H54 (cell line): ENCODE measurements at places on chromosomes 5 and 9.
A peak's percentile ranks its signal among the peaks of the same experiment; 100 is the strongest.

- no peak for DNase-seq
These were observed at the start of gene PLPP7 for GRCh38 chr9:131289301-131290035. PLPP7 (plus strand) TSS chr9:131289723; CDS start chr9:131289998, 275 bp downstream.

DNA sequence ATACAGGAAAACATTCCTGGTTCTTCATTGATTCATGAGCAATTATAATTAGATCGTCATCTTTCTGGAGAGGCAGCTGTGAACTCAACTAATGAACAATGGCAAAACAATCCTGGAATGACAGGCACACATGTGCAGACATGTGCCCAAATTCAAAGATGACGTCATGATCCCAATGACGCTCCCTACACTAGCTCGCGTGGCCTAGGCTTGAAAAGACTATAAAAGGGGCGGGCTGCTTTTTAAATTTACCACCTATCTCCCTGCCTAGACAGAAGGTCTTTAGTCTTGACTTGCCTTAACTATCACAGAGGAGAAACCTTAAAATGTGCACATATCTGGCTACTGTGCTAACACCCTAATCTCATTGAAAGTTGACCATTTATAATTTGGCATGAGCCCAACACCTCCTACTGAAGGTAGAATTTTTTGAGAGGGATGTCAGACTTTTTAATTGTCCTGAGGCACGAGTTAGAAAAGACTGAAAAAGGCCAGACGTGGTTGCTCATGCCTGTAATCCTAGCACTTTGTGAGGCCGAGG is 88.2 kb downstream of the PRRT1B start:
- no peak for DNase-seq

DNA sequence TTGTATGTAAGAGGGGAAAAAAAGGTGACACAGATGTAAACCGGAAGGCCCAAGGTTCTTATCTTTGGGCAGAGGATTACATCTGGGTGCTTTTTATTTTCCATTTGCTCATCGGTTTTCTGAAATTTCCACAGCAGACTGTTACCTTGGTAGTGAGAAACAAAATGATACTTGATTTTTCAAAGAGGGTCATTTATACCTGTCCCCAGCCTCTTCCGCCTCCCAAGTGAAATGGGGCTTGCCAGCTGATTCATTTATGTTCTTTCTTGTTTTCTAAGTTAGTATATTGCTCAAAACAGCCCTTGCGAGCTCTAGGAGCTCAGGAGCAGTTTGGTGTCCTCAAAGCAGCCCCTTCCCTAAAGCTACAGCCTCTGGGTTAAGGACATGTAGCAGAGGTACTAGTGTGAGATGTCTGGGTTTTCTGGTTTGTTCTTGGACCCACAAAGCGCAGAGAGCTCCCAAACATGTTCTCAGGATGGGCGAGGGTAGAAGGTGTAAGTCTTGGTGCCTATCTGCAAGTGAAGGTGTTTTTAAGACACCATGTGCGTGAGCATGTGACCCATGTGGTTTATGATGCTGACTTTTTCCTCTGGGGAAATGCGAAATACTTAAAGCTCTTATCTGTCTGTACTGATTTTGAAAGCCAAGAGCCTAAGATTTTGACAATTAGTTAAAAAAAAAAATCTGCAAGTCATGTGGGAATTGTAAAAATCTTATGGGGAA is 38.3 kb downstream of the DAPK1 start:
- no peak for DNase-seq

DNA sequence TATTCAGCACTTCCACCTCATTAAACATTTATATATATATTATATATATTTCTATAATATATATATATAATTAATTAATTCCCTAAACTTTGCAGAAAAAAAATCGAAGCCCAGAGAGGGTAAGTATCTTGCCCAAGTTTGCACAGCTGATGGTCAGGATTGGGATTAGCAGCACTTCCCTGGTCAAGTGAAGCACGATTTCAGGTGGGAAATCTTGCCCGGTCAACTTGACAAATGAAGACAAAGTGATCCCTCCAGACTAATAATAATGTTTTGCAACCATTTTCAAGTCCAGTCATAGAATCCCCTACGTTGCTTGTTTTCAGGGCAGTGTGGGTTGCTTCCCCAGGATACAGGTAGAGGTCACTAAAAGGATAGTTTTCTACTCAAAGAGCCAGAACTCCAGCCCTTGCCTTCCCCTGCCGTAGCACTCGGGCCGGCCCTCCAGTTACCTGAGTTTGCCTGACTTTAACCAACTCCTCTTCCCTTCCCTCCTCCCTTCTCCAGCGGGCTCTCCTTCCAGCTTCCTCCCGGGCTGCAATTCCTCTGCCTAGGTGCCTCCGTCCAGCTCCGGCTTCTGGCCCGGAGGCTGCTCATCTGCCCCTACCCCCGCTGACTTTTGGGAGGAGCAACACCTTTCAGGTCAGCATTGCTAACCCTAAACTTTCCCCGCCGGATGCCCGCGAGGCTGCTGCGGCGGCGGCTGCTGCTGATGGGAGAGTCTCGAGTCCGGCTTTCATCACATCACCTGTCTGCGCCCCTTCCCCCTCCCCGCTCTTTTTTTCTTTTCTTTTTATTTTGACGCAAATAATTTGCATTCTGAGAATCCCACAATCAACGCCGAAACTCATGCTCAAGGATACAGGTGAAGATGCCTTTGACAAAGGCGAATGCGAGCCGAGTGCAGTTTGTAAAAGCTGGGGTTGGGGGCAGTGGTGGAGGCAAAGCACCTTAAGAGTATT is 930 bp downstream of the PRLR start:
- no peak for DNase-seq

GRCh38 chr5:33272288-33272687 is 168.5 kb upstream of the TARS1 start:
- peak; percentile 35 for DNase-seq

DNA sequence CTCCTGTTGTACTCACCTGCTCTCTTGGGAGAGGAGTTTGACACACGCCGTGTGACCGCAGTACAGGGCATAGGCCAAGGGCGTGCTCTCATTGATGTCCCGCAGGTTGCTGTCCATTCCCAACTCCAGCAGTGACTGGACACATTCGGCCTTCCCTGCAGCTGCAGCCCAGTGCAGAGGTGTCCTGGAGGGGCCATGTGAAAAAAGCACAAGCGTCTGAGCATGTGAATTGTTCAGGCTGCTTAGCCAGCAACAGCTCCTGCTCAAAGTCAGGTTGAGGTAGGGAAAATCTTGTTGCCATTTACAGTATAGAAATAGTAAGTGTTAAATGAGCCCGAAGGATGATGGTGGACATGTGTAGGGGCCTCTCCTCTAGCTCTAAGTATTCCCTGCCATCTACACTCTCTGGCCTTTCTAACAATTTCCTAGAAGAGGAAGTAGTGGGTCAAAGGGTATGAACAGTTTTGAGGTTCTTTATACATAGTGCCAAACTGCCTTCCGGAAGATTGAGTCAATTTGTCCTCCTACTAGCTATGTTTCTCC is 116.5 kb downstream of the ANKRD55 start:
- DNase-seq, result no peak

DNA sequence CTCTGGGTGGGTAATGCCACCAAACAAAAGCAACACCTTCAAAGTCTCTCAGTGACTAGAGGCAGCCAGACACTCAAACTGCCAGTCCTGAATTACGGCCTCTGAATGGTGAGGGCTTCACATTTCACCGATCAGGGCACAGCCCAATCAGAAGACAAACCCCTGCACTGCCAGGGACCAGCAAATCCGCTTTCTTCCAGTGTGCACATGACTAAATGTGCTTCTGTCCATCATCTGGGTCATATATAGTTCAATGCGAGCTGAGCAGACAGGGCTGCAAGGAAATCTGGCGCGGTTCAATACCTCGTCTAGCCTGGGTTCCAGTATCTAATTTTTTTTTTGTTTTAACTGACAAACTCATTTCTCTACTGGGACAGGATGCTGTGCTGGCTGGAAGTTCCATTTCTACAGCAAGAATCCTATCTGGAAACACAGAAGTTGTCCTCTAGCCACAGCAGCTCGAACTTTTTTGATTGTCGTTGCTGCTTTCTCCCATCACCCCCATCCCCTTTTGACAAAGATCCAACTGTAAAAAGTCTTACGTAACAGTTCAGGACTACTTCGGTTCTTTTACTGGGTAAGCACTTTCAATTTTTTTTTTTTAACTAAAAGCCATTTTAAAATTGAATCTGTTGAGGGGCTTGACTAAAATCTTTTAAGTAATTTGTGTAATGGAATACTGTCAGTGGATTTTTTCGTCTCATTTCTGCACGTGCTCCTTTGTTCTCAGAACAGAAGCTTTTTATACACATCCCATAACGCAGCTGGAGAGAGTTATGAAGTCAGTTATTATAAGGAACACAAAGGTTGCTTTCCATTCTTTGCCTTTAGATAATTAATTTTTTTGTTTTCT is 112.7 kb downstream of the NR6A1 start:
- DNase-seq, result peak; percentile 88

- DNase-seq, result no peak
These were observed 3.6 kb downstream of the CEP78 start for GRCh38 chr9:78239506-78239905.

DNA sequence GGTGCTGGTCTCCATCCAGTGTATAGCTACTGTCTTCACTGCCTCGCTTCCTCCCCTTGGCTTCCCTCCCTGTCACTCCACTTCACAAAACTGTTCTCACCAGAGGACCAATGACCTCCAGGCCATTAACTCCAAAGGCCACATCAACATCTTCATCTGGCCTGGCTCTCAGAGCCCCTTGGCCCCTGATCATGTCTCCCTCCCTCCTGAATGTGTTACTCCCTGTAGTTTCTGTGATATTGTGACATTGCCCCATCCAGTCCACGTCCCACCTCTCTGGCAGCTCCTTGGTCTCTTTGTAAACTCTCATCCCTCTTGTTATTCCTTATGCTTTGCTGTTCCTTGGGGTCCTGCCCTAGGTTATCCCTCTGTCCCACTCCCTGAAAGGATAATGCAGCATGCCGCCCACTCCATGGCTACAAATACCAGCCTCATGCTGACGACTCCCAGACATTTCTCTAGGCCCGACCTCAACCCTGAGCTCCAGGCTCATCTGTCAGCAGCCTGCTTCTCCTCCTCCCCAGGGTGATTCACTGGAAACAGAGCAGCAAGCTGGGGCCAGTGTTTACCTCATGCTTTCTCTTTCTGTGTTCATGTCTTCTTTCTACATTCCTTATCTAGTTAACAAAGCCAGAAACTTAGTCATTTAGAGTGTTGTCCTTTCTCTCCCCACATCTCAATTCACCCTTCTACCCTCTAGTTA is 312.2 kb downstream of the SPOCK1 start:
- no peak for DNase-seq

DNA sequence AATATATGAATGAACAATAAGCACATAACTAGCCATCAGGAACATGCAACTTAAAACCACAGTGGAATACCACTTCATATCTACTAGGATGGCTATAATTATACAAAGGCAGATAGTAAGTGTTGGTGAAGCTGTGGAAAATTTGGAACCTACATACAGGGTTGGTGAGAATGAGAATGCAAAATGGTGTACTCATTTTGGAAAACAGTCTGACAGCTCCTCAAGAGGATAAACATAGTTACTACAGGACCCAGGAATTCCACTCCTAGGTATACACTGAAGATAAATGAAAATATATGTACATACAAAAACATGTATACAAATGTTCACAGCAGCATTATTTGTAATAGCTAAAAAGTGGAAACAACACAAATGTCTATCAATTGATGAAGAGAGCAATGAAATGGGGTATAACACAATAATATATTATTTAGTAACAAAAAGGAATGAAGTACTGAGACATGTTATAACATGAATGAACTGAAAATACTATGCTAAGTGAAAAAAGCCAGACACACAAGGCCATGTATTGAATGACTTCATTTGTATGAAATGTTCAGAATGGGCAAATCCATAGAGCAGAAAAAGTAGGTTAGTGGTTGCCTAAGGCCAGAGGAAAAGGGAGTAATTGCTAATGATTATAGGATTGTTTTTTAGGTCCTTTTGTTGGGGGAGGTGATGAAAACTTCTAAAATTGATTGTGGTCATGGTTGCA is 31.2 kb upstream of the CDK5RAP2 start:
- DNase-seq, result no peak

GRCh38 chr5:13783726-13784125 is 160.8 kb downstream of the DNAH5 start:
- DNase-seq, result no peak

DNA sequence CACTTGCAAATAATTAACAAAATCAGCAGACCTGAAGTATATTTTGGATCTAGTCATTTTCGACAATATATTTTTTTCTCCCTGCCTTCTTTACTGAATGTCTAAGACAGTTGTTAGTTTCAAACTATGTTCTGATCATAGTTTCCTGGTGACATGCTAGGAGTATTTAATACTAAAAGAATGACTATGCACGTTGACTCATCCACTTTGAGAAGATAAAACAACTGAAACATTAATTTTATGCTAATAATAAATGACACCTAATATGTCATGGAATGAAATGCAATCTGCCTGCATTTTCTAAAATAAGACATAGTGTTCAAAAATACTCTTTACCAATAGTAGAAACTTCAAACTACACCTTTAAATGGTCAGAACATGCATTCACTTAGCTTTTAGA is 2123.7 kb upstream of the C9orf72 start:
- no peak for DNase-seq

GRCh38 chr5:37190592-37190991 is 58.6 kb downstream of the CPLANE1 start:
- no peak for DNase-seq

DNA sequence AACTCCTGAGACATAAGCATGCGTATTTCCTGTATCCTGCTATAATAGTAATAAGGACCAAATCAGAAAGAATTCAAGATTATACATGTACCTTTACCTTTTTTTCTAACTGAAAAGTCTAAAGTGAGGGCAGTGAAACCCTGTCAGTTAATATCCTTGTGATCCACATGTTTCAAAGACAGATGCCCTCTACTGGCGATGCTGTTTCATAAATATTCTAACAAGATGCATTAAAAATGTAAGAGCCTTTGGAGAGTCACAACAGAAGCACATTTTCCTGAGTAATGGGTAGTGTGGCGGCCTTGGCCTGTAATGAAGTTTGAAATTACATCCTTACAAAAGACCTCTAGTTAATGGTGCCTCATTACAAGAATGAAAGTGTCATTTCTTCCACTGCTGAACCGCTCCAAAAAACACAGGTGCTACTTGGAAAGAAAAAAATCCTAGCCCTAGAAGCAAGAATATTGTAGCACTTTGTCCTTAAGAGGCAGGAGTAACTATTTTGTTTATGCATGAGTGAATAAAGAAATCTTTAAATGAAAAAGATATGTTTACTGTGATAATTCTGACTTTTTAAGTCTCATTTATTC is 232.6 kb downstream of the EPB41L4A start:
- no peak for DNase-seq

DNA sequence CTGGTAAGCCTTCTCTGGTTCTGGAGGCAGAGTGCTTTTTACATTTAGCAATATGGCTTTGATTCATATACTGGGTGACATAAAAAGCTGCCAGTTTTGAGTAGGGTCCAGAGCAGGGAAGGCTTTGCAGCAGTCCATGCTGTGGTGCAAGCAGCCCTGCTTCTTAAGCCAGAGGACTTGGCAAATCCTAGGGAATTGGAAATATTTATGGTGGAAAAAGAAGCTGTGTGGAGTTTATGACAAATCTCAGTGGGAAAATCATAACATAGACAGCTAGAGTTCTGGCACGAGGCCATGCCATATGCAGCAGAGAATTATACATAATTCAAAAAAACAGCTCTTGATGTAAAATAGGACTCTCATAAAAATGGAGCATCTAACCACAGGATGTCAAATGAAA is 536.4 kb downstream of the RASEF start:
- no peak for DNase-seq
